ENCODE measurements at places on chromosomes 7 and 10.
A peak's percentile ranks its signal among the peaks of the same experiment; 100 is the strongest.

DNA sequence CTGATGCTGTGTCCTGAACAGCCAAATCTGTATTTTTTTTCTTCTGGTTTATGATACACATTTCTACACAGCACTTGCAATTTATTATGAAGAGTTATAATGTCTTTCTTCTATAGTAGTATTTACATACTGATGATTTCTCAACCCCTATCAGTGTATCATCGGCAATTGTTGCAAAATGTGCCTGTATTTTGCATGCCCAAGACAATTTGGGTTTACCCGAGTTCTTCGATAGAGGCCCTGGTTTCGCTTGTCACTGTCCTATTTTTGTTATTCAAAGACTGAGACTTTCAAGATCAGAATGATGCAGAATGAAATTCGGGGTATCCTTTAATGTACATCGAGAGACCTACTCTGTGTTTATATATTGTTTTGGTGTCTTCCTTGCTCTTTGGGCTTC is 184.5 kb upstream of the PRSS58 start:
- no peak for DNase-seq

DNA sequence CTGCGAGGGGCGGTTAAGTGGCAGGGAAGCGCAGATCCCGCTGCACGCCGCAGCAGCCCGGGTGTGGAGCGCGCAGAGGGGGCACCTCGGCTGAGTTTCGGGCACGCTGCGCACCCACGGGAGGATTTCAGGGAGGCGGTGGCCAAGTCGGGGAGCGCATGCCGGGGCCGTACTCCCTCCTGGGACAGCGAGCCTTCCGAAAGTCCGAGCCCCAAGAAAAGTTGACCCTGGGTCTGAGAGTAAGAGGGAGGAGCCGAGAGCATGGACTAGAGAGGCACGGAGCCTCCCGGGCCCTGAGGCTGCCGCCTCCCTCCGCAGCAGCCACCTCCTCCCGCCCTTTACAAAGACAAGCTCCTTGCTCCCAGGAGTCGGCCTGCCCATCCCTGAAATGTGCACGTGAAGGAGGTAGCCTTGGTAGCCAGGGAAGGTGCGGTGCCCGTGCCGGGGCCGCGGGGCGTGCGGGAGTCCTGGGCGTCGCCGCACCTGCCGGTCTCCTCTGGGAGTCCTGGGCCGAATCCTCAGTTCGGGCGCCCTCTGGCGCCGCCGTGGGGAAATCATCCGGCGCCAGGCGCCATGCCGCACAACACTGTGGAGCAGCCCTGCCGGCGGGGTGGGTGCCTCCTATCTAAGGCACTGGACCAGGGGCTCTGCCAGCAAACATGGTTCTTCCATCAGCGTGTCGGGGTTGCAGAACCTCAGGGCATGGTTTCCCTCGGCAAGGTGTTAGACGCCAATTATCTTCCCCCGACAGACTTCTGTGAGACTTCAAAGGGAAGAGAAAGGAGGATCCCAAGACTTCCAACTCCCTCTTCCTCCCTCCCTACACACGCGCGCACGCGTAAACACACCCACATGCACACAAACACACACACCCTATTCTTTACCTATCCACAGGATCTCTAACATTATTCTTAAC is 104.0 kb downstream of the TRIL start:
- peak; percentile 42 for DNase-seq

GRCh38 chr7:25675789-25676474 is 447.6 kb upstream of the NPVF start:
- DNase-seq, result no peak

DNA sequence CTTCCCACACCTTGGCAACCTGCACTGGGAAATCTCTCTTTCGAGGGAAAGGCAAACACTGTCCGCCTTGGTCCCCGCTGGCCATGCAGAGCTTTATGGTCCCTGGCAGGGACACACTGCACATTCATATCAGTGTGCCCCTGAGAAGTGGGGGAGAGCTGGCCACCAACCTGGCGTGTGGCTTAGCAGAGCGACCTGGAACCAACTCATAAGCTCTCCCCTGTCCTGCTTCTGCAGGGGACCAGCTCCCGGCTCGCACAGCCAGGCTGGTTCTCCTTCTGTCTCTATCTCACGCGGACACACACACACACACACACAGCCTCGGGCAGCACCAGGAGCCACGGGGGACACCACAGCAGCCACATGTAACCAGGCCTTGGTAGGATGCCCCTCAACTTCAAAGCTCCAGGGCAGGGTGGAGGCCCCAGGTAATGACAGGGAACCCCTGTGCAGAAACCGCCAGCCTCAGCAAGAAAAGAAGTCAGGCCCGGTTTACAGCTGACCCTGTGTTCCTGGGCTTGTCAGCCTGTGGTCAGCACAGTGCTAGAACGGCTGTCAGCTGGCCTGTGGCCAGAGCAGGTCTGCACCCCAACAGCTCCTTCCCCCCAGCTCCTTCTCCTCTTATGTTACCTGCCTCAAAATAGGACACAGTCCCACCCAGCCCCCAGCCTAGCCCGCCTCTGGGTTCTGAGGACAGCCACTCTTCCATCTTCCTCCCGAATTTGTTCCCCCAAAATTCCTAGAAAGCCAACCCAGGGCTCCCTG is 69.3 kb downstream of the OAT start:
- DNase-seq, result no peak

DNA sequence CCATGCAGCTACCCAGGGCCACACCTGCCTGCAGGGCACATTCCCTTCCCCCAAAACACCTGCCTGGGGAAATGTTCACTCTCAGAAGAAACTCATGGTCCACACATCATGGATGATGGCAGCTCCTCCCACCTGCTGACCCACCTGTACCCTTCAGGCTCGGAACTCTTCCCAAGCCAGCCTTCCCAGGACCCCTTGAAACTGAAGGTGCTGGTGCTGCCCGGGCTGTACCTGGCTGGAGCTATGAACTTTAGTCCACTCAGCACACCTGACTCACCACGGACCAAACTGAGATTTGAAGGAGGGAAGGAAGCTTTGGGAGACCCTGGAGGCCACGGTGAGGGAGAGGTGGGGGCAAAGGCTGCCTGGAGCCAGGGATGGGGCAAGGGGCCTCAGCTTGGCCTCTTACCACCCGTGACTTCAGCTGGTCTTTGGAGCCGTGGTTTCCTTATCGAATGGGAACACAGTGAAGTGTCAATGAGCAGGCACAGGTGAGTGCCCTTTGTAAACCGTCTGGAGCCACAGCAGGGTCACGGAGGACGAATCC is 30.1 kb upstream of the INPP5A start:
- DNase-seq, result no peak

DNA sequence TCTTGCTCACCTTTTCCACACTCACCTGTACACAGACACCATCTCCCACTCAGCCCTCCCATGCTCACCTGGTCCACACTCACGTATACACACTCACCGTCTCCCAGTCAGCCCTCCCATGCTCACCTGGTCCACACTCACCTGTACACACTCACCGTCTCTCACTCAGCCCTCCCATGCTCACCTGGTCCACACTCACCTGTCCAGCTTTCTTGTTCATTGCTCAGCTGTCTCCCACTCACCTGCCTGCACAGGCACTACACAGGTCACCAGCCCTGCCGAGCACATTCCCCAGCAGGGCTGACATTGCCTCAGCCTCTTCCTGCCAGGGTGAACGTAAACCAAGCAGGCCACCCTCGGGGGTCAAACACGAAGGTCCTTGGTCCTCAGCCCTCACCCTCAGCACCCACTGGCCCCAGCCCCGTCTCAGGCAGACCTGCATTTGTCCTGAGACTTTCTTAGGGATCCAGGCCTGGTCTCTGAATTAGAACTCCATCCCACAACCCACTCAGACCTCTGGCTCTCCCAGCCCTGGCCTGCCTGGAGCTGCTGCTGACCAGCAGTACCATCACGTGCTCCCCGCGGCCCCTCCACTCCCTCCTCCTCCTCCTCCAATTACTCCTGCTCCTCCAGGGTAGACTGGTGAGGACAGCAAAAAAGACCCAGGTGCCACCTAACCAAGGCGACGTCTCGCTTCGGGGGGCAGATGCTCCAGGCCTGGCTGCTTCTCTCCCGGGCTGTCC is 12.8 kb upstream of the DNAAF5 start:
- no peak for DNase-seq

Measured in GOT3 (cell line).